ENCODE measurements at places on chromosomes 2 and 18.

DNA sequence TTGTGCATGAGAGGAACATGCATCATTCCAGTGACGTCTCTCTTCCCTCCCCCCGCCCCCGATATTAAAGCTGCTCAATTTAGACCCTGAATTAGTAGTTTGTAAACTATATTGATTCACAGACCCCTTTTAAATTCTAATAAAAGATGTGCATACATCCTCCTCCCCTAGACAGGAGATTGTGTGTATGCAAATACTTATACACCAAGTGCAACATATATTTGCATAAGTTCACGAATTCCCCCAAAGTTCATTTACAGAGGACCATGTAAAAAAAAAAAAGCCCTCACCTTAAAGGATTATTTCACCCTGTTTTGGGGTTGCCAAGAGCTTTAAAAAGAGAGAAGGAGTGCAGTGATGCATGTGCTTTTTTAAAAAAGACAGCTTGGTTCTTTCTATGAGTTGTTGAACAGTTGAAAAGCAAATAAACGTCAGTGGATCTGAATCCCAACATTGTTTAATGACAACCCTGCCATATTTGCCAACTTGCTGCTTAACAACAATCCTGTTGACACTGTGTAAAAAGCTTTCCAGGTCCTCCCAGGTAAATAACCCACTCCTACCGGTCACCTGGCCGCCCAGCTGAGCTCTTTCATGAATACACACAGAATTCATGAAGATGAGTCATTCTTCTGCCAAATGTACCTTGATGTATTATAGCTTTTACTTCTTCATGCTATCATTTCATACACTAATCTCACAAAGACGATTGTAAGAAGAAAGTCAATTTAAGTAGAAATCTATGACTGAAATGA is 211.5 kb downstream of the IKZF2 start:
- no peak for DNase-seq

DNA sequence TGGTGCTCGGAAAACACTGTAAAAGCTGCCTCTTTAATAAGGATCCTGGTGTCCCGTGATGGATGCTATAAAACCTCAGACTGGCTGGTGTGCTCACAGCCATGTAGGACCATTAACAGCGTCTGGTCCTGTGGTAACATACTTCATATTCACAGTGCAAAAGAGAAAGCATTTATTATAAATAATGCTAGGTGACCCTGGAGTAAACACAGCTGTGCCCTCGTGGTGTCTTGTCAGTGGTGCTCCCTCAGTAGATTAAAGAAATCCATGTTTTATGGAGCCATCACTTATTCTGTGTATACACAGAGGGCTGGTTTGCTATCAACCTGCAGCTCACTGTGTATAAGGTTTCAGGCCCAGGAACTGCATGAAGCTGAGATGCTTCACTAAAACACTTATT is 106.9 kb downstream of the CDK15 start:
- no peak for DNase-seq

GRCh38 chr2:230913406-230914143 is 11.5 kb downstream of the GPR55 start:
- DNase-seq: no peak

- no peak for DNase-seq
Measured at GRCh38 chr2:204449977-204450376, 95.3 kb upstream of the PARD3B start.

GRCh38 chr2:218328294-218328693 is 28.4 kb upstream of the CATIP start:
- no peak for DNase-seq

GRCh38 chr2:71785516-71785981 is 332.2 kb downstream of the DYSF start:
- no peak for DNase-seq

GRCh38 chr18:23924813-23925212 is 89.7 kb upstream of the TTC39C start:
- DNase-seq: no peak

- DNase-seq: no peak
Measured at GRCh38 chr2:104749856-104750460, 104.0 kb upstream of the POU3F3 start.

DNA sequence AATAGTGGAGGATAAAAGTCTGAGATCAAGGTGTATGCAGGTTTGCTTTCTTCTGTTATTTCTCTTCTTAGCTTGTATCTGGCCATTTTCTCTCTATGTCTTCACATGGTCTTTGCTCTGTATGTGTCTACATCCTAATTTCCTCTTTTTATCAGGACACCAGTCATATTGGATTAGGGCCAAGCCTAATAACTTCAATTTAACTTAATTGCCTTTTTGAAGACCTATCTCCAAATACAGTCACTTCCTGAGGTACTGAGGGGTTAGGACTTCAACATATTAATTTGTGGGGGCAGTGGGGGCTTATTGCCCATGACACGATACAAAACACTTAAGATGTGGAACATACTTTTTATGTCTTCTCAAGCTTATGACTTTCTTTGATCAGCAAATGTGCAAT is 632.9 kb upstream of the CELF4 start:
- DNase-seq: no peak

Data from stimulated activated CD8-positive, alpha-beta memory T cell treated with anti-CD3 and anti-CD28 coated beads, Interleukin-15, amount 100 ng/mL, for 4 hours (primary cell).